Type B pancreatic cell (in vitro differentiated cells): ENCODE measurements at places on chromosomes 13 and 19. TPM values are rescaled to one million over a fixed set of nuclear protein-coding genes. Genes with fewer than 3 reads are reported as not detected.

DNA sequence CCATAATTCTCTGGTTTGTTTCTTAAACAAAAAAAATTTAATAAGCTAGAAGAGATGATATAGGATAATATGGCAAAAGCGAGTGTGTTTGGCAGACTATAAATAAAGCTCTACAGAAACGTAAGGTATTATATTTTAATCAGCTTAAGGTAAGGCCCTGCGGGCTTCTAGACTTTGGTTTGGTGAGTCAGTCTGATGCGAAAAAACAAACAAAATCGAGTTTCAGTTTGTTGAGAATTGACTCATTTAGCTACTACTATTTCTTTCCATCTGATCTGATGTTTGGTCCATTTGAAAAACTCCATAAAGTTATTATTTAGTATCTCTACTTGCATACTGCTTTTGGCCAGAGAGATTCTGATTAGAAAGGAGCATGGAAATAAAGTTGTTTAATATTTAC, 138.0 kb downstream of the MIPEP start:
- H3K27ac ChIP-seq = peak overlapping the region; percentile 73
- H3K4me1 ChIP-seq = peaks cover 43% of the 10 kb centered on the region
- no peak for DNase-seq
- H3K4me3 ChIP-seq = no peak overlapping the region
- no peaks in the 10 kb centered on the region for H3K36me3 ChIP-seq
- no peaks in the 10 kb centered on the region for H3K27me3 ChIP-seq

- no peaks in the 10 kb centered on the region for H3K27me3 ChIP-seq
- H3K36me3 ChIP-seq = no peaks in the 10 kb centered on the region
- DNase-seq = no peak
- no peaks in the 10 kb centered on the region for H3K4me1 ChIP-seq
- H3K4me3 ChIP-seq = no peak overlapping the region
- H3K27ac ChIP-seq = no peak overlapping the region
Observed at GRCh38 chr19:36182612-36183244, 30.5 kb upstream of the COX7A1 start.

GRCh38 chr13:74136084-74136658, 2.0 kb upstream of the KLF12 start:
- DNase-seq = peak; percentile 68
- no peak overlapping the region for H3K27ac ChIP-seq
- peaks cover 12% of the 10 kb centered on the region for H3K4me1 ChIP-seq
- H3K27me3 ChIP-seq = peaks cover 3% of the 10 kb centered on the region
- no peaks in the 10 kb centered on the region for H3K36me3 ChIP-seq
- no peak overlapping the region for H3K4me3 ChIP-seq

- no peaks in the 10 kb centered on the region for H3K27me3 ChIP-seq
- H3K36me3 ChIP-seq = peaks cover 10% of the 10 kb centered on the region
- no peaks in the 10 kb centered on the region for H3K4me1 ChIP-seq
- no peak for DNase-seq
Observed at GRCh38 chr13:52673465-52673864, 20.8 kb downstream of the SUGT1 start.

Gene RAB20
- 6.4 and 9.1 TPM in 2 replicates for total RNA-seq

Gene FBXW9
- total RNA-seq = 15.4 and 17.0 TPM in 2 replicates

- peaks cover 8% of the 10 kb centered on the region for H3K4me1 ChIP-seq
- peaks cover 15% of the 10 kb centered on the region for H3K27me3 ChIP-seq
- H3K4me3 ChIP-seq = peak overlapping the region; percentile 16
- H3K27ac ChIP-seq = peak overlapping the region; percentile 44
Observed at GRCh38 chr19:47013041-47013517, 6.6 kb upstream of the NPAS1 start.

- no peaks in the 10 kb centered on the region for H3K4me1 ChIP-seq
- no peak overlapping the region for H3K4me3 ChIP-seq
- no peaks in the 10 kb centered on the region for H3K36me3 ChIP-seq
- no peak overlapping the region for H3K27ac ChIP-seq
Observed at GRCh38 chr13:74620711-74621110, 486.5 kb upstream of the KLF12 start.

GRCh38 chr13:89966524-89966923, 1381.0 kb upstream of the MIR17HG start:
- no peak overlapping the region for H3K27ac ChIP-seq
- no peak overlapping the region for H3K4me3 ChIP-seq
- no peaks in the 10 kb centered on the region for H3K27me3 ChIP-seq
- no peak for DNase-seq
- no peaks in the 10 kb centered on the region for H3K36me3 ChIP-seq

DNA sequence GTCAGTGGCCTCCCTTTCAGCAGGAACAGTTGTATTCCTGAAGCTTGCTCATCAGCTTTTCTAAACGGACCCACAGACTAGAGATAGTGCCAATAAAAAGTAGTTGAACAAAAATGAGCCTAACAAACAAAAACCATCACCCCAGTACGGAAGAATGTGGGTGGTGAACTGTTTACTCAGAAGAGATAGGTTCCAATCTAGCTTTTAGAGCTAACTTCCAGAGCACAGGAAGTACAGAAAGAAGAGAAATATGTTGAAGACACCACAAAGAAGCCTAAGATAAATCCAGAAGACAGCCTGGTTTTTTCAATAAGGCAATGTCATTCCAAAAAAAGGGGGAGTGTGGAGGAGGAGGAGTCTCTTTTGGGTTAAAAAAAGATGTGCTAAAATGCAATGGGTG, 2.8 kb upstream of the LMO7 start:
- H3K27me3 ChIP-seq = peaks cover 17% of the 10 kb centered on the region
- no peak overlapping the region for H3K27ac ChIP-seq
- DNase-seq = no peak

DNA sequence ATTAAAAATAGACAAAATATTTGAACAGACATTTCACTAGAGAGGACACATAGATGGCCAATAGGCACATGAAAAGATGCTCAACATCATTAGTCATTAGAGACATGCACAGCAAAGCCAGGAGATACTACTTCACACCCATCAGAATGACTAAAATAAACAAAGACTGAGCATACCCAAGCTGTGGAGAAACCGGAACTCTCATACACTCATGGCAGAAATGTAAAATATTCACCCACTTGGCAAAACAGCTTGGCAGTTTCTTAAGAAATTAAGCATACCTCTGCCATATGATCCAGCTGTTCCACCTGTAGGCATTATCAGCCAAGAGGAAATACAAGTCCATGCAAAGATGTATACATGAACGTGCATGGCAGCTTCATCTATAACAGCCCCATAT, 213.4 kb downstream of the TSHZ3 start:
- H3K4me3 ChIP-seq = no peak overlapping the region
- H3K36me3 ChIP-seq = no peaks in the 10 kb centered on the region
- H3K27ac ChIP-seq = no peak overlapping the region
- H3K4me1 ChIP-seq = peaks cover 6% of the 10 kb centered on the region
- DNase-seq = no peak

Gene NRTN
- 2.8 and 5.4 TPM in 2 replicates for total RNA-seq

GRCh38 chr19:2207008-2207407, 29.1 kb downstream of the PLEKHJ1 start:
- H3K4me1 ChIP-seq = no peaks in the 10 kb centered on the region
- no peaks in the 10 kb centered on the region for H3K27me3 ChIP-seq
- H3K27ac ChIP-seq = no peak overlapping the region
- no peak overlapping the region for H3K4me3 ChIP-seq

DNA sequence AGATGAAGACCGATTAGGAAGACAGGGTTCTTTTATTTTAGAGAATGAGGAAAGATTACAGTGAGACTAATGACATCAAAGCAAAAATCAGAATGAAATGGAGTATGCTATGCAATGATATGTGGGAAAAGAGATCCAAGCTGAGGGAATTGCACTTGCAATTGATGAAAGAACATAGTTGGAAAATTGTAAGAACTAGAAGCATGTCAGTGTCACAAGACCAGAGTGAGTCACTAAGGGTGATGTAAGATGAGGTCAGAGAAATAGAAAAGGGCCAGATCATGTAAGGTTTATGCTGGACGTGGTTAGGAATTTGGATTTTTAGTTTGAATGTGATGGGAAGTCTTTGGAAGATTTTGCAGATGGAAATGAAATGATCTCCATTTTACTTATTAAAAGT, 1937.3 kb downstream of the OLFM4 start:
- DNase-seq = no peak
- H3K36me3 ChIP-seq = no peaks in the 10 kb centered on the region
- no peak overlapping the region for H3K27ac ChIP-seq
- no peaks in the 10 kb centered on the region for H3K4me1 ChIP-seq

GRCh38 chr19:12075538-12076139, 11.1 kb downstream of the ZNF844 start:
- H3K27me3 ChIP-seq = no peaks in the 10 kb centered on the region
- H3K36me3 ChIP-seq = peaks cover 68% of the 10 kb centered on the region
- H3K27ac ChIP-seq = no peak overlapping the region
- no peaks in the 10 kb centered on the region for H3K4me1 ChIP-seq
- no peak overlapping the region for H3K4me3 ChIP-seq

- H3K27me3 ChIP-seq = peaks cover 91% of the 10 kb centered on the region
- peak overlapping the region; percentile 27 for H3K27ac ChIP-seq
- H3K4me3 ChIP-seq = peak overlapping the region; percentile 73
- no peaks in the 10 kb centered on the region for H3K4me1 ChIP-seq
- no peaks in the 10 kb centered on the region for H3K36me3 ChIP-seq
Observed at GRCh38 chr13:28495538-28496187, 735 bp upstream of the FLT1 start.

DNA sequence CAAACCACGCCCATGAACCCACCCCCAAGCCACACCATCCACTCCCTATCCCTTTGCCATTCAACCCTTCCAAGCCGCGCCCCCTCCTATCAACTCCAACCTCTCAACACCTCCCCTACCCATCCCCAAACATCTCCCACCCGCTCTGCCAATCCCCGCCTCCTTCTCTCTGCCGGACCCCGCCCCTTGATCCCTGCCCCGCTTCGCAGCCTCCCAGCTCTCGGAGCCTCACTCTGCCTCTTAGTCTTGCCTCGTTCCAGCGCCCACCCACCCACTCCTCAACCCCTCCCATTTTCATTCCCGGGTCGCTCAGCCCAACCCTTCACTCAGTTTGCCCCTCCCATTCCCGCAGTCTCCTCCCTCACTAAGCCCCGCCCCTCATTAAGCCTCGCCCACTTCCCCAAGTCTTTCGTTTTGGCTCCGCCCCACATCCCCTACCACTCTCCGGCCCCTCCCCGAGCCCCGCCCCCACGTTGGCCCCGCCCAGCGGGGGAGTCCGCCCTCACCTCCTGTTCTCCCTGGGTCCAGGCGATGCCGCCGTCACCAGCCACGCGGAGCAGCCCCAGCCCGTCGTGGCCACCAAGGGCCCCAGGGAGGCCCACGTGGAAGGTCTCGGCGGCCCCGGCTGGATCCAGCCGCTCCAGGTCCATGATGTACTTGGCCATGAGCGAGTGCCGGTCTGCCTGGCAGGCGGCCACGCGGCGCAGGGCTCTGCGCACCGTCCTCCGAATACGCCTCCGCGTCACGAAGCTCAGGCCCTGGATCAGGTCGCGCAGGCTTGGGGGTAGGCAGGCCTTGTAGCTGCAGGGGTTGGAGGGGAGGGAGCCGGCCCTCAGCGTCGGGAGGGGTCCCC, 5.7 kb downstream of the JAK3 start:
- no peaks in the 10 kb centered on the region for H3K36me3 ChIP-seq
- peak; percentile 92 for DNase-seq
- peak overlapping the region; percentile 83 for H3K4me3 ChIP-seq
- no peak overlapping the region for H3K27ac ChIP-seq
